ENCODE measurements at places on chromosomes 11 and 22. TPM values are rescaled to one million over a fixed set of nuclear protein-coding genes. Genes with fewer than 3 reads are reported as not detected.

CCDC15 gene
- total RNA-seq: 0.64 TPM

FAM83F gene
- not detected for total RNA-seq

BTBD18 gene
- not detected for total RNA-seq

RAB36 gene
- 4.4 TPM for total RNA-seq

JHY gene
- total RNA-seq: 3.0 TPM

KCNE3 gene
- 3.4 TPM for total RNA-seq

C2CD2L gene
- 4.6 TPM for total RNA-seq

APOA1 gene
- 0.34 TPM for total RNA-seq

PGM2L1 gene
- 1.5 TPM for total RNA-seq

ESRRA gene
- total RNA-seq: 36.4 TPM

HPX gene
- not detected for total RNA-seq

YPEL4 gene
- 2.5 TPM for total RNA-seq

DDTL gene
- not detected for total RNA-seq

FAM118A gene
- 7.5 TPM for total RNA-seq

KIRREL3 gene
- not detected for total RNA-seq

P2RY6 gene
- total RNA-seq: not detected

MYEOV gene
- not detected for total RNA-seq

INS gene
- not detected for total RNA-seq
